IMR-90 (cell line): ENCODE measurements at places on chromosomes 6 and 20.
A peak's percentile ranks its signal among the peaks of the same experiment; 100 is the strongest.

- no peak for DNase-seq
Observed at GRCh38 chr20:21398109-21399004, 1.0 kb upstream of the NKX2-4 start.

DNA sequence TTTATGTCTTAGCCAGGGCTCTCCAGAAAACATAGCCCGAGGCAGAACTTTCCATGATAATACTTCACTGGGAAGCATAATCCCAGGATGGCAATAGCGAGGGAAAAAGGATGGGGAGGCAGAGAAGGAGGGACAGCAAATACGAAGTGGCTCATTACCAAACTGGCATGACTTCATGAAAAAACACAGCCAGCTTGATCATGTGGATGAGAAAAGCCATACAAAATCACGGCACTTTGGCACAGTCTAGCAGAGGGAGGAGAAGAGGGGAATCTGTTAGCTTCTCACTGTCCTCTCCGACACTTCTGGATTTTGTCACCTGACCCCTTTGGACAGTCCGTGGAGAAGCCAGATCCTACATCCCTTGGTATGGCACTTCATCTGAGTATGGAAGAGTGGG, 212.5 kb upstream of the GRIK2 start:
- no peak for DNase-seq

- DNase-seq, result no peak
Observed at GRCh38 chr20:63470410-63470809, 2.0 kb downstream of the KCNQ2 start.

DNA sequence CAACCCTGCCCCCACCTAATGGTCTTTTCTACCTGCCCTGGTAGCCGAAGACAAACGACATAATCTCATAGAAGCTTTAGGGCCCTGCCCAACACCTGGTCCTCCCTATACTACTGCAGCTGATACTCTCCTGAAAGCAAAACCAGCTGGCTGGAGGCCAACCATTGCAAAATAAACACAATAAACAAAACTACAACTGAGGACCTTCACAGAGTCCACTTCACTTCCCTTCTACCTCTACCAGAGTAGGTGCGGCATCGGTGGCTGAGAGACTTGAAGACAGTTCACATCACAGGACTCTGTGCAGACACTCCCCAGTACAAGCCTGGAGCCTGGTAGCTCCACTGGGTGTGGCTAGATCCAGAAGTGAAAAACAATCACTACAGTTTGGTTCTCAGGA, 476.2 kb downstream of the MMUT start:
- no peak for DNase-seq

DNA sequence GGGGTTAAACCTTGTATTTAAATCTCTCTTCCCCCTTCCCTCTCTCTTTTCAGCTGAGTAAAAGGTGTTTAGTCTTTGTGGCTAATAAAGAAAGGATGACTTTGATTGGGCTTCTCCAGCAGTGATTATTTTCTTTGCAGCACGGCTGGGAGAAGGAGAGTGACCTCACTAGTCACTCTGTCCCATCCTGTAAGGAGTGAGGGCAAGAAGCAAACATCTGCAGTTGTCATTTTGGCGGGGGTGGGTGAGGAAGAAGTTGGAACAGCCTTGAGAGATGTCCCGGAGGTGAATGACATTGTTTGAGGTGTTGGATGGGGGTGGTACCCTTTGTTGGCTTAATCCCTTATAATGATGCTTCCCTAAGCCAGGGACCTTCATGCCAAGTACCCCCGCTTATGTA, 223.6 kb downstream of the EYA2 start:
- peak; percentile 55 for DNase-seq

GRCh38 chr20:4369119-4369797, 352.5 kb upstream of the PRND start:
- DNase-seq, result no peak

- peak; percentile 35 for DNase-seq
Observed at GRCh38 chr6:45552536-45552935, 174.8 kb upstream of the SUPT3H start.

DNA sequence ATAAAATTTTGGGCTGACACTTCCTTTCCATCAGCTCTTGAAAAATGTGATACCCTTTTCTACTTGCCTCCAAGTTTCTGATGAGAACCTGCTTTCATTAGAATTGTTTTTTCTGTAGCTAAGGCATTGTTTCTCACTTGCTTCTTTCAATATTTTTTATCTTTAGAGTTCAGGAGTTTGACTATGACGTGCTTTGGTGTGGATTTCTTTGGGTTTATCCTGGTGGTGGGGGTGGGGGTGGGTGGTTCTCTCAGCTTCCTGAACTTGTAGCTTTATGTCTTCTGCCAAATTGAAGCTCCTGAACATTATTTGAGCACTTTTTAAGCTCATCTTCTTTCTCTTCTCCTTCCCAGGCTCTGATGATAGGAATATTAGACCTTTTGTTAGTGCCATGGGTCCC, 11.4 kb downstream of the ZNF831 start:
- DNase-seq, result no peak

- DNase-seq, result no peak
Observed at GRCh38 chr20:3908667-3909066, 19.5 kb downstream of the PANK2 start.

GRCh38 chr6:158634695-158635426, 9.7 kb downstream of the DYNLT1 start:
- DNase-seq, result no peak

DNA sequence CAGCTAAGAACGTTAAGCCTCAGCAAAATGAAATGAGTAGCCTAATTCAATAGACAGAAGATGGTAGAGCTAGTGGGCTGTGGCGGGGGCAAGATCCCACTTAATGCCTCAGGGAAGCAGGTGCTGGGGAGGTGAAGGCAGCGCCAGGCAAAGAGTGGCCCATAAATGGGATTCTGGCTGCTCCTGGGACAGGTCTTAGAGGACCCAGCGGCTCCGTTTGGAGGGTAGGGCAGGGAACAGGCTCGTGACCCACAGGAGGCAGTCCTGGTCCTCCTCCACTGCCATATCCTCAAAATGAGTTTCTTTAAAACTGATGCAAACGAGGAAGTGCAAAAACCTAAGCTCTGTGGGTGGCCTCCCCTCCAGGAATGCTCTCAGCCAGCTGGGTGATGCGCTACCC, 32.7 kb downstream of the SAYSD1 start:
- DNase-seq, result no peak

DNA sequence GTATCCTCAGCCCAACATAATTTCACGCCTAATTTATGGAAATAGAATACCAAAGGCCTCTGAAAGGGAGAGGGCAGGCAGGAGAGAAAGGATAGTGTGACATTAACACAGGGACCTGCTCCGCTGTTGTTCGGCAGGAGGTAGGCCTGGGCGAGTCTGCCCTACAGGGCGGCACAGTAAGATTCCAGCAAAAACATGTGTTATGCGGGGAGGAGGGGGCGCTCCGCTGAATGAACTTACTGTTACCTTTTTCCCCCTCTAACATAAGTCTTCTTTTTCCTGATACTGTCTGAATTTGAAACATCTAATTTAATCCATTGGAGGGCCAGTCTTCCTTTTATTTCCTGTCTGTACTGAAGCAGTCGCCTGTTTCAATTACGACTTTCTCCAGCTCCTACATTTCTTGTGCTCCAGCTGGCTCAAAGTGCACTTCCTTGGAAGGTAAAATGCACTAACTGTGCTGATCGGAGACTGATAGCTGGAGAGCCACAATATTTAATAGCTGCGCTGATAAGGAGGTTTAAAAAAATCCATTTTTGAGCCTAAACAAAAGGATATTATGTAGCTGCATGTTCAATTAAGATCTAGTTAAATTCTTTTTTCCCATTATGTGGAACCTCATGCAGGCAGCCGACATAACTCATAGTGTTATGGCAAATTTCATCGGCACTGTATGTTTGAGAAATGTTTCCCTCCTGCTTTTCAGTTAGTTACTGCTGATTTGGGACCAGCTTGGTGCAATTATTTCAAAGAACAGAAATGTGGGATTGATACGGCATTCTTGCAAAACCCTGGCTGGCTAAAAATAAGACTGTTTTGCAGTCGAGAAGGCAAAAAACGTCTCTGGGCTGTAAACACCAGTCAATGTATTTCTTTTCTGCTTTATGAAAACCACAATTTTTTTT, 193.0 kb downstream of the FOXC1 start:
- DNase-seq, result no peak

DNA sequence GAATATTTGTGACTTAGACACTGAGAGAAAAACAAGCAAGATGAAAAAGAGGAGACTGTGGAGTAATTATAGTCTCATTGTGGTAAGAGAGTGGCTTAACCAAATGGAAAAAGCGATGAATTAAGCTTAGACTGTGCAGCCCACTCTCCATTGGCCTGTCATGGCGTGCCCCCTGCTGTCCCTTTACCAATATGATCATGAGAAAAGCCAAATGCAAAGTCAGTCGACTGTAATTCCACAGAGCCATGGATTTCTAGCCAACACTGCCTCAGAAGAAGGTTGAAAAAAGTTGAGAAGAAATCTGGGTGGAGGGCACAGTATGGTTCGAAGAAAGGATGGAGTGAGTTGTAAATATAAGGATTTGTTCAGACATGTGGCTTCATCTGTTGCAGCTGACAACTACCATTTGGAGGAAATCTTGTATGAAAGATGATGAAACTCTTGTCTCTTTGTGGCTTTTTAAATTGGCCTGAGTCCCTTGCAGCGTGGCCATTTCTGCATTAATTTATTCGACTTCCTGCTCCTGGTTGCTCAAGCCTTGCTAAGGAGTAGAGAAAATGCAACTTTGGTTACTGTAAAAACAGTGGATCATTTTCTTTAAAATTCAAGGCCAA, 251.4 kb downstream of the DOK5 start:
- no peak for DNase-seq

- no peak for DNase-seq
Observed at GRCh38 chr6:128067446-128068118, 166.7 kb upstream of the THEMIS start.

GRCh38 chr20:51036226-51036625, 13.3 kb upstream of the KCNG1 start:
- no peak for DNase-seq

- DNase-seq, result no peak
Observed at GRCh38 chr6:118502169-118502568, 45.9 kb upstream of the PLN start.

DNA sequence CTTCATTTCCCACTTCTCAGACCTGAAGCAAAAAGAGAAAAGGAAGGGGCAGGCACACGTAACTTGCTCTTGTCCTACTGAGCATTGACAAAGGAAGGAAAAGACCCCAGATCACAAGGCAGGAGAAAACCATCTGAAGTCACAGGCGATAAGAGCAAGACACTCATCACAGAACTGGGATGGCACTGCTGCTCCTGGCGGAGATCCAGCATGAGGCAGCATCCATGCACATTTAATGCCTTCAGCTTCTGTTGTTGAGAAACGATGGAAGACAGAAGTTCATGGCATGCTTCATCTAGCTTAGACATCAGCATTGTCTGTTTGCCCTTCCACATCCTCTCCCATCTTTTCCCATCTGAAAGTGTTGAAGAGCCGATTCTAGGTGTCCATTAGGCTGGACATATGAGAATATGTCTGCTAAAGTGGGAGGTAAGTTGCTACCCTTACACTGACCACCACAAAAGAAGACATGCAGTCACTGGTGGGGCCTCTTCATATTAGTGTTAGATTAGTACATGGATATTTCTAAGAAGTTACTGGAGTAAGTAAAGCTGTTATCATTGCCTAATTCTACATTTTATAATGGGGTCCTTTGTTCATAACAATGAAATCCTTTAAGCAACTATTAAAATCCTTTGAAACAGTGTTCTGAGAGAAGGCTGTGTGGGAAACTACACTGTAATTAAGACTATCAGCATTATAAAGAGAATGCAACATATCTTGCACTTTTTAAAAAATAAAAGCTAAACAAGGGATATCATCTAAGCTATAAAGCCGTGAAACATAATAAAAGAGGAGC, 618.5 kb downstream of the C6orf118 start:
- DNase-seq, result no peak

DNA sequence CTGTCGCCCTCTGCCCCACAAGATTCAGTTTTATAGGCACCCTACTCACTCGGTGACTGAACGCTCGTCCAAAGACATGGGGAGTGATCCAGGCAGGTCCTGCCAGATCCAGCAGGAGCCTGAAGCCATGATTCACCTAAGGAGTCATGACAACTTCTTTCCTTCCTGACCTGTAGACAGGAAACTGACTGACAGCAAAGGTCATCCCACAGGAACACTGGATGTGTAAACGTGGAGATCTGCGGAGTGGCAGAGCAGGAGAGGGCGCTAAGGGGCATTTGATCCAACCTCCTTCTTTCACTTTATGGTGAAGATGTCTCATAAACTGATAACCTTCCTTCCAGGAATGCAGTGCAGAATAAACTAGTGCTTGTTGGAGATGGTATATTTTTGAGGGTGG, 192.2 kb downstream of the GJA10 start:
- DNase-seq, result peak; percentile 54

DNA sequence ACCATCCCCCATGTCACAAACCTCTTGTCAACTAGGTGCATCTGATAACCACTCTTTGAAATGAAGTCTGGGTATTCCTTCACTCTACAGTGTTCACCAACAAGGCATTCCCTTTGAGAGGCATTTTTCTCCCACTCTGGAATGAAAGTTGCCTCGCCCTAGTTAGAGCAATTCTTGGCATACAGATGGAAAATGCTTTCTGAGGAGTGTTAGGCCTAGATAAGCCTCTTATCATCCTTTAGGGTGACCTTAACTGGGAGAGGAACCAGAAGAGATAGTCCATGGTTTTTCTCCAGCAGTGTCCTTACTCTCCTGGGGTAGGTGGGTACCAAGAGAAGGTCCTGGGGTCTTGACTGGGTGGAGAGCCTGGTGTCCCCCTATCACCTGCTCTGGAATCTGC, 14.8 kb downstream of the CLIC5 start:
- no peak for DNase-seq

DNA sequence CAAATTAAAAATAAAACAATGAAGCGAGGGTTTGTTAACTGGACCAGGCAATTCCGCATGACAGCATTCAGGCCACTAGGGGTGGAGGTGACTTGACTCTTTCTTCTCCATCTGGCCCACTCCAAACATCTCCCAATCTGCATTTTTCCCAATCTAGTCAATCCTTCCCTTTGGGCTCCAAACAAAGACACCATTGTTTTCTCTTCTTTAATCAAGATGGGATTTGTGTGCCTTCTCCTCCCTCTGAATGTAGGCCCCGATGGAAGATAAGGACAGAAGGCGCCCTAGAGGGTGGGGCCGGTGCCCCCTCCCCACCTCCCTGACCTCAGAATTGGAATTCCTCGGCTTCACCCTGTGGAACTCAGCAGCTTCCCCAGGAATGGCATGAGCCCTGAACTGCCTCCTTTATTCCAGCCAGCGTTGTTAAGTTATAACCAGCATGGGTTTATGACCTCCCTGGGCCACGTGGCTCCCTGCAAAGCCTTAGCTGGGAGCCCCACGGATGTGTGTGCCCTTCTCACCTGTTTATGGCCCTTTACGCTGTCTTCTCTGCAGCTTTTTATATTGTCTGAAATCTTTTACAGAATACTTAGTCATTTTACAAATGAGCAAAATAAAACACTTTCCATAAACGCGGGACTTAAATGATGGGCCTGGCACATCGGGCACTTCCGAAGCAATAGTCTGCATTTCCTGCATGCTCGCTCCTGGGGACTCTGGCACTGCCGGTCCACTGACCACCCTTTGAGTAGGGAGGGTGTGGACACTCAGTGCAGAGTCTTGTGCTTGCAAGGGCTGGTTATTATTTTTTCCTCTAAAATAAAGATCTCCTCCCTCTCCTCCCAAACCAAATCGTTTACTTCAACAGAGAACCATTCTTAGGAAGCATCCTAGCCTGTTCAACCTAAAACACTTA, 24.5 kb downstream of the OVOL2 start:
- peak; percentile 4 for DNase-seq
